ENCODE measurements at places on chromosomes 6 and 20.

- no peak for DNase-seq
Measured at GRCh38 chr6:148427333-148427732, 84.7 kb downstream of the SASH1 start.

DNA sequence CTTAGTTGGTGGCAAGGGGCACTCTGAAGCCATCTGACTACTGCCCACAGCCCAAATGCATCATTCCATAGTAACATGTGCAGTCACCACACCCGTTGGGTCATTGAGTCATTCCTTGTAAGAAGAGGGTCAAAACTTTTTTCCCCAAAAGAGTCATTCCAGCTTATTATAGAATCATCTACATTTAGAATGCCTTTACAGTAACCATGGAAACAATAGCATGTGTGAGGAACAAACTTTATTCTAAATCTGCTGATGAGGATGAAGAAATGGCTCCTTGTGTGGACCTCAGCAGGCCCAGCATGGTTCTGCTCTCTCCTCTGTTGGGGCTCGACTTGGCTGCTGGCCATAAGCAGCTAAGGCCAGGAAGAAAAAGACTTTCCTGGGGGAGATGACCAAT, 111.2 kb upstream of the PTPRT start:
- no peak for DNase-seq

GRCh38 chr20:5127859-5128424, 1.1 kb downstream of the CDS2 start:
- no peak for DNase-seq

DNA sequence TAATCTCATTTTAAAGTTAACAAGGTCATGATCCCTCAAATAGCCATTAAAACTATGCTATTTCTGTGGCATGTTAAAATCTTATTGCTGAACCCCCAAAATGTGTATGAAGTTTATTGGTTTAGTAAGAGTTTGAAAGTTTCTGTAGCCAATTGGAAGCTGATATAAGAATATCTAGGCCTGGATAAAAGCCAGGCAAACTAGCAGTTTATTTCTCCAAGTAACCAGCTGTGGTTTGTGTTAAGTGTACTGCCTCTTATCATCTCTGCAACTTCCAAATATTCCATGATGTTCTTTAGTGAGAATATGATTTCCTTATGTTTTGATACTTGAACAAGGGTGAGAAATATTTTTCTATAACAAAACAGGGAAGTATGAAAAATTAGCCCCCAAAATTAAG, 76.7 kb downstream of the PRSS35 start:
- no peak for DNase-seq

DNA sequence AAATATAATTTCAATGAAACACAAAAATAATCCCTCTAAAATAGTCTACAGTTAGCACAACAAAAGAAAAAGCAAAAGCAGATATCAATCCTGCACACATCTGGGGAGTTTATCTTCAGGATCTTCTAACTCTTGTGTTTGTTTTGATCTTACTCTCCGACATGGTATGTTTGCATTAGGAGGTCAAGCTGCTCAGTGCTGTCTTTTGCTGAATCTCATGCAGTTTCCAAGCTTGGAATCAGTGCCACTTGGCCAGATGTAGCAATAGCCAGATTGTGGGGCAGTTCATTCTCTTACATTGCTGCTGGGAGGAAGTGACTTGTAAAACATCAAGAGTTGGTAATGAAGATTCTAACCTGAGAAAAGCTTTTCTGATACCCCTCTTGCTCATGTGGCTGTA, 29.5 kb downstream of the RIOK1 start:
- DNase-seq, result no peak

- DNase-seq, result no peak
Measured at GRCh38 chr20:58017231-58017969, 211.1 kb downstream of the ANKRD60 start.

DNA sequence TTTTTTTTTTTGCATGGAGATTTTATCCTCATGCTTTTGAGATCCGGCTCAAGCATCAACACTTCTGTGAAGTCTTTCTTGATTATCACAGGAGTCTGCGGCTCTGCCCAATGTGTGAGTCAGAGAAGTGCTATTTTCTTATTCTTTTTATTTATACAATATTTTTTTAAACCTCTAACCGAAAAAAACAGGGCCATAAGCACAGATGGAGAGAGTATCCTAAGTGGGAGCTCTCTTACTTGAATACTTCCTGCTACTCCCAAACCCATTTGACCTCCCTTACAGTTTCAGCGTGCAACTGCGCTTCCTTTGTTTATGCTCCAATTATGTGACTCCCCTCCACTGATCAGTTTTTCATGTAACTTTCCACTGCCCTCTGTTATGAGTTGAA, 8.7 kb upstream of the ATXN1 start:
- no peak for DNase-seq

DNA sequence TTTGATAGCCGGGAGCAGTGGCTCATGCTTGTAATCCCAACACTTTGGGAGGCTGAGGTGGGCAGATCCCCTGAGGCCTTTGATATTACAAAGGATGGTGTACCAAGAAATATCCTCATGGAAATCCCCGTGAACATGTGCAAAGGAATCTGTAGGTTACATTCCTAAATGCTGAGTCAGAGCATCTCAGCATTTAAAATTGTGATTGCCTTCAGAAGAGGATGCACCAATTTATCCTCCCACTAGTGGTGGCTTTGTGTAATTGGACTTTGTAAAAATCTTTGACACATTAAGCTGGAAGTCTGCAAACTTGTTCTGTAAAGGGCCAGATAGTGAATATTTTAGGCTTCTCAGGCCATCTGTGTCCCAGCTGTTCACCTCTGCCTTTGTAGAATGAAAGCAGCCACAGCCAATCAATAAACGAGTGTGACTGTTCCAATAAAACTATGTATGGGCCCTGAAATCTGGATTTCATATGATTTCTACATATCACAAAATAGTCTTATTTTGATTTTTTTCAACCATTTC, 11.8 kb downstream of the TMEM14B start:
- DNase-seq, result no peak

- DNase-seq, result no peak
Measured at GRCh38 chr20:16583474-16583873, 10.2 kb upstream of the KIF16B start.

- no peak for DNase-seq
Measured at GRCh38 chr20:33400812-33401183, 521 bp downstream of the CDK5RAP1 start.

- no peak for DNase-seq
Measured at GRCh38 chr6:85468326-85468725, 18.4 kb downstream of the NT5E start.

DNA sequence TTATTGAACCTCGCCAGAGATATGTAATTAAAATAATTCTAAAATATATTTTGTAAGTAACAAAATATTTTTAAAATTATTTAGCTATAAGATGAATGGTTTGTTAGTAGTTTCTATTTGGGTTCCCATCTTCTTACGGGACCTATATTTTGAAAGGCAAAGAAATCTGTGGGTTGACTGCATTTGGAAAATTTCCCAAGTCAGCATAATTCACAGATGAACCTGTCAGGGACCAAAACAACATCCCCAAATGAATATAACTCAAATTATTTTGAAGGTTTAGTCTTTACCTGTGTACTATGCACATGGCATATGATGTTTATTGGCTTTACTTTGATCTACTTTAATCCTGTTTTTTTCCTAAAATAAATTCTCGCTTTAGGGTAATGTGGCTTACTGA, 607.4 kb upstream of the JAG1 start:
- DNase-seq, result no peak

- no peak for DNase-seq
Measured at GRCh38 chr6:95117236-95117635, 460.1 kb upstream of the MANEA start.

GRCh38 chr6:130000526-130001421, 17.6 kb upstream of the L3MBTL3 start:
- no peak for DNase-seq

GRCh38 chr20:15047601-15048000, 710.2 kb upstream of the FLRT3 start:
- no peak for DNase-seq

GRCh38 chr6:33860706-33861474, 57.1 kb upstream of the MLN start:
- DNase-seq, result peak; percentile 70

DNA sequence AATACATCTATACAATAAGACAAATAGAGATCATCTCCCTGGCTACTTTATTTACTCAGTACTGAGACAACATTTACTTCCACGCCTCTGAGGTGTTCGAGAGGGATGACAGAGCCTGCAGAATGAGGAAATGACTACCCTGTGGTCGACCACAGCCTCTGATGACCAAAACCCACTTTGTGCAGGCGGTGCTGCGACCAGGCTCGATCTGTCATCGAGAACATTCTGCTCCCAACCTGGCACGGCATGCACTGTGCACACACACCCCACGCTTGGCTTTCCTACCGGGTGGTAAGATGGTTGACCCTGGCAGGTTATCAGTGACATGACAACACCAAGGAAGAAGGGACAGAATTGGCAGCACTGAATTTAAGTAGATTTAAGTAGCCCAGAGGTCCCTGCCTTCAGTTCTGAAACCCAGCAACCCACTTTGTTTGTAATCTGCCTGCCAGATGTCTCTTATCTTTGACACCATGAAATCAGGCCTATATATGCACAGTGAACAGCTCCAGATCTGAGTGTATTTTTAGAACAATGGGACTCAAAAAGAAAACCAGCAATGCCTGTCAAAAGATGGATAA, 42.6 kb downstream of the TTI1 start:
- DNase-seq, result peak; percentile 75

GRCh38 chr6:141029908-141030307, 1102.8 kb upstream of the GJE1 start:
- no peak for DNase-seq

- DNase-seq, result no peak
Measured at GRCh38 chr6:159008656-159009288, 8.8 kb upstream of the RSPH3 start.

DNA sequence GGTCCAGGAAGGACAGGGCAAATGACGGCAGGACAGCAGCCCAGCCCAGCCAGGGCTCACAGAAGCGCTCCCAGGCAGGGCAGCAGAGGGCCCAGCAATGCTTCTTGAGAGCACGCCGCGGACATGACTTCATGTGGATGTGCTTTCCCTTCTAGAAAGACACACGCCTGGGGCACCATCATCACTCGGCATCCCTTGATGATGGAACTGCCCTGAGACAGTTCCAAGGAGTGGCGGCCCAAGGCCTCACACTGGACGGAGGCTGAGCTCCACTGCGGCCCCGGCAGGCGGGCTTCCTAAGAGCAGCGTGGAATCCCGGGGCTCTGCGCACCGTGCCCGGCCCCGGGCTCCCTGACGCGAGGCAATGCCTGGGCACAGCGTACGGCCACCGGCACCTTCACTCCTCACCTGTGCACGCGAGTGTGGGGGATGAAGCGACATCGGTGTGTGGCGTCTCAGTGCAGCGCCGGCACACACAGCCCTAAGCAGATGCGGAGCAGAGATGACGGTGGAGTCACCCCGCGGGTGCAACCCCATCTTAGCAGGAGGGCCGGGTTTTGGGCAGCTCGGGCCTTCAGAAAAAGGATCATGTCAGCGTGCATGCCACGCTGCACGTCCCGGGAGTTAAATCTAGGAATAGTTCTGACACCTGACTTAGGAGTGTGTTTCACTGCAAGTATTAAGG, 86.6 kb downstream of the THBS2 start:
- no peak for DNase-seq

DNA sequence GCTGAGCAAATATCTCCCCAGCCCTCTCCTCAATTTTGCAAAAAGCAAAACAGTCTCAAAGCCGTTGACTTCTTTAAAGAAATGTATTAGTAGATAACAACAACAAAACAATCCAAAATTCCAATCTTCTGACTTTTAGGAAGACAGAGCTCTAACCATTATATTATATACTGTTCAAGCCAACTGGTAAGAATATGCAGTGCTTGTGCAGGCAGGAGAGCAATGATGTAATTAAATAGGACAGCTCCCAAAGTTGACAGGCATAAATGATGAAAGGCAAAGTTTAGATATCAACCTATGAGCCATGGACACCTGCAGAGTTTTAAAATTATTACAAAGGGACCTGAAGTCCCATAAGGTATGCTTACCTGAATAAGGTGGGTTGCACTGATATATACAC, 16.6 kb upstream of the CEP85L start:
- no peak for DNase-seq

GRCh38 chr6:164051427-164051826, 636.9 kb downstream of the QKI start:
- no peak for DNase-seq

DNA sequence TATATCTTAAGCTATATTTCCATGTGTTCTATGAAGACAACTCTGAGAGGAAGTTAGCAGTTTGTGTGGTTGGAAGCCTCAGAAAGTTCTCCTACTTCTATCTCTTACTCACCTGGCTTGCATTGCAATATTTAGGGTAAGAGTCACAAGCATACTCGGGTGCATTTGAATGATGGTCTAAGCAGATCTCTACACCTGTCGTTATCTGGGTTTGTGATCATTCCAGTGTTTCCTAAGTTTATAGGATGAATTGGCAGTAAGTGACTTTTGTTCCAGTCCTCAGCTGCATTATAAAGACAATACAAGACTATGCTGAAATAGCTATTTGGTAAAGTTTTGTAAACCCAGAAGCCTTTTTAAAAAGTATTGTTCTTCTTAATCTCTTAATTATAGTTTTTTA, 36.9 kb downstream of the CBFA2T2 start:
- no peak for DNase-seq

GRCh38 chr6:36104836-36105235, 25.5 kb upstream of the MAPK13 start:
- DNase-seq, result no peak

DNA sequence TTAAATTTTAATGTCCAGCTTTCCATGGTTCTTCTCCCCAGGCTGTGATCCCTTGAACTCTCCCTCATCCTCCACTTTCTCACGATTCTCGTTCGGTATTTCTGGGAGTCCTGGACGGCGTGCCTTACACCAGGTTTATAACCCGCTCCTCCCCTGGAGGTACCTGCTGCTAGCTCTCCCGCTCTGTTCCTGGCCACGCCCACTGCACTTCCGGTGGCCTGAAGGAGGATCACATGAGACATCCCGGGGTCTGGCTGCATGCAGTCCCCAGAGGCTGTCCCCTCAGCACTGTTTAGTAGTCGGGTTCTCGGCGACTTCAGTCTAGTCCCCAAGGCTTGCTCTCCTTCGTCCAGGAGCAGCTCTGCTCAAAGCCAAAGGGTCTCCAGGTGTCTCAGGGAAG, 28.4 kb upstream of the GCLC start:
- no peak for DNase-seq

- DNase-seq, result no peak
Measured at GRCh38 chr6:122423734-122424133, 24.3 kb downstream of the HSF2 start.

DNA sequence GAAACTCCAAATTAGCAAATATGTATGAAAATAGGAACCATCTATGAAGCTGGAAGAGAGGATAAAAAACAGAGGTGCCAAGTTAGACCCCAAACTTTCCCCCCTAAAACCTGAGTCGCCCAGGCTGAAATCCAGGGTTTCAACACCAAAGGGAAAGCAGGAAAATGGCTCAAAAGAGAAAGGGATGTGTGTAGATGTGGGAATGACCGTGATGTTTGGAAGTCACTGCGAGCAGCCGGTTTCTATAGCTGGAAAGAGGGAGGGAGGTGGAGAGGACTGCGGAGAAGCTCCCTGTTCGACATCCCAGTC, 4.5 kb downstream of the RING1 start:
- no peak for DNase-seq
